ENCODE measurements at places on chromosomes 2 and 18. TPM values are rescaled to one million over a fixed set of nuclear protein-coding genes. Genes with fewer than 3 reads are reported as not detected.

DNA sequence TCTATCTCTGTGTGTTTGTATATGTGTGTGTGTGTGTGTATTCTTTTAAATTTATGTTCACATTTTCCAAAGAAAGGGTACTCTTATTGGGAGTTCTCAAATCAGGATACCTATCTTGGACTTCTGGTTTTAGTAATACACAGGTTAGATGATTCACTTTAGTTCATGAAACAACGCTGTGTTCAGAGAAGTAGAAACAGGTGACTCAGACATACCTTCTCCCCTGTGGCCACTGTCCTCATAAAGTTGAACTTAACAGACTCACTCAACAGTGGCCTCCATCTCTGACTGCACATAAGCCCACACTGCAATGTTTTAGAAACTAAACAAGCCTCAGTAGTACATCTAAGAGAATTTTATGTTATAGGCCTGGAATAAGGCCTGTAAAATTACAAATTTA lies 566.6 kb upstream of the VRK2 start:
- no peak for DNase-seq

DNA sequence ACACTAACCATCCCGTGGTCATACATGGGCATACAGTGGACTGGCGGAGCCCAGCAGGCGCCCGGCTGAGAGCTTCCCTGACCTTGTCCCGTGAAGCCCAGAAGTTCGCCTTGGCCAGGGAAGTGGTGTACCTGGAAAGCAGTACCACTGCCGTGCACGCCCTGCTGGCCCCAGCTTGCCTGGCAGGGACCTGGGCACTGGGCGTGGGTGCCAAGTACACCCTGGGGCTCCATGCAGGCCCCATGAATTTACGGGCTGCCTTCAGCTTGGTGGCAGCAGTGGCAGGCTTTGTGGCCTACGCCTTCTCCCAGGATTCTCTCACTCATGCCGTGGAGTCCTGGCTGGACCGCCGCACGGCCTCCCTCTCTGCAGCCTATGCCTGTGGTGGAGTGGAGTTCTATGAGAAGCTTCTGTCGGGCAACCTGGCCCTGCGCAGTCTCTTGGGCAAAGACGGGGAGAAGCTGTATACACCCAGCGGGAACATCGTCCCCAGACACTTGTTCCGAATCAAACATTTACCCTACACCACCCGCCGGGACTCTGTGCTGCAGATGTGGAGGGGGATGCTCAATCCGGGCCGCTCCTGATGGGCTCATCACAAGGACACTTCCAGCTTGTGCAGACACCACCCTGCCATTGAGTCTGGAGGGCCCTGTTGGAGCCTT lies 2.3 kb downstream of the TMEM177 start:
- DNase-seq: no peak

- no peak for DNase-seq
Observed at GRCh38 chr2:77086478-77086877, 435.7 kb downstream of the LRRTM4 start.

The LRRTM4 gene
- total RNA-seq: 0.59 TPM

DNA sequence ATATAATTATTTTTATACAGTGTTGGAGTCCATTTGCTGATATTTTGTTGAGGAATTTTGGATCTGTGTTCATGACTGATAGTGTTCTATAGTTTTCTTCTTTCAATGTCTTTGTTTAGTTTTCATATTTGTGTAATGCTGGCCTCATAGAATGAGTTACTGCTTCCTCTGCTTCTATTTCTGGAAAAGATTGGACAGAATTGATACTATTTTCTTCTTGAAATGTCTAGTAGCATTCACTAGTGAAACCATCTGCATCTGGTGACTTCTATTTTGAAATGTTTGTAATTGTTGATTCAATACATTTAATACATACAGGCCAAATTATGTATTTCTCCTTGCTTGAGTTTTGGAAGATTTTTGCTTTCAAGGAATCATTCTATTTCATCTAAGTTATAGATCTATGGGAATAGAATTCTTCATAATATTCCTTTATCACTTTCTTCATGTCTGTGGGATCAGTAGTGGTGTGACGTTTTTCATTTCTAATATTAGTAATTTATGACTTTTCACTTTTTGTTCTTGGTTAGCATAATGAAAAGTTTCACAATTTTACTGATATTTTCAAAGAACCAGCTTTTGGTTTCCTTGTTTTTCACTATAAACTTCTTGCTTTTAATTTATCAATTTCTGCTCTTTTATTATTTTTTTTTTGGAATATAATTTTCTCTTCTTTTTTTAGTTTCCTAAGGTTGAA lies 509.9 kb upstream of the VRK2 start:
- DNase-seq: no peak

DNA sequence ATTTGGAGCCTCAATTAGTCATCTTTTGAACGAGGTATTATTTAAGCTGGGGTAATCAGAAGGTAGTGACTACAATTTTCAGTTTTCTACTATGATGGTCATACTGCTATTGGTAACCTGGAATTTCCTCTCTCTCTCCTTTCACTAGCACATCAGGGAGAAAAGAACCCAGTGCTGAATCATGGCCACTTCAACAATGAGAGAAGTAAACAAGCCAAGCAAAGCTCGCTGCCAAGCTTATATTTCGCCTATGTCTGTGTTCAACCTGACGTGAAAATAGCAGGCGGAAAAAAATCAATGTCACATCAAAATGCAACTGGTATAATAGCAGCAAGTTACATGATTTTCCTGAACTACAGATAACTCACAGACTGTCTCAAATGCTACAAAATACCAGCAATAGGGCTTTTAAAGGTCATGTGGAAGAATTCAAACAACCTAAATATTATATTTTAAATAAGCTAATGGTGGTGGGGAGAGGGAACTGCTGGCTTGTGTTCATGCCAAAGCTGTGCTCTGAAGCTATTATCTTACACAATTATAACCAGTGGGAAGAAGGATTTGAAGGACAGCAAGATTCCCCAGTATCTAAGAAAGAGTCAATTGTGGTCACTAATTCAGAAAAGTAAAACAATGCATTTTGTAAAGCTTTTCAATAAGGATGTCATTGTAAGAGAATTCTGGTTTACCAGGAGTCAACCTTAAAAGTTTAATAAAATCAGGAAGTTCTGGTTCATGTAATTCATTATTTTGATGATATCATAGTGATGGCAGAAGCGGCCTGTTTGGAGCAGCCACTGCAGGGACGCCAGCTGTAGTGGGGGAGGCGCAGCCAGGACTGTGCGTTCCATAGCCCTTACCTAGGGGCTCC lies 38.0 kb downstream of the RNF152 start:
- DNase-seq: peak; percentile 78

DNA sequence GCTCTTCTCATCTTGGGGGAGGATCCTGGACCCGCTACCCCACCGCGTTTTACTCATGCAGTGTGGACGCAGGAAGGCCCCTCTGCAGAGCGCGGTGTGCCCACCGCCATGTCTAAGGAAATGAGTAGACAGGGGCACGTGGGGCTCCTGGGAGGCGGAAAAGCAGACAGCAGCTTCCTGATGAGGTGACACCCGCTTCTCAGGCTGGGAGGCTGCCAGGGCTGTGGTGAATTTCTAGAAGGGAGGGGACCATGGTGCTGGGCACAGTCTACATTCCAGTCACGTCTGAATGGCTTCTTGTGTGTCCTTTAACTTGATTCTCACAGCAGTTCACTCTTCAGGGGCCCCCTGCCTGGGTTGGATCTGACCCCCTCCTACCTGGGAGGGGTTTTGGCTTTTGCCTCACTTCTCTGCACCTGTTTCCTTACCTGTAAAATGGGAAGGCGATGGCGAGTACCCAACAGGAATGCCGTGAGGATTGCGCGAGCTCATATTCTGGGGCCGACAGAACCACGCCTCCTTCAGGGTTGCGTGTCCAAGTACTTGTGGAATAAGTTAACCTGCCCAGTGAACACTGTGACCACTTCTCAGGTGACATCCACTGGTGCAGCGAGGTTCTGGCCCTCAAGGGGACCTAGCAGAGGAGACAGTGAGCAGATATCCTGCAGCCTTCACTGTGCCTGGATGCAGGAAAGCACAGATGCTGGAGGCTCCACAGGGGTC lies 32.3 kb upstream of the MBP start:
- DNase-seq: no peak
